Upper lobe of left lung (tissue), 6 donors: ENCODE measurements at places on chromosomes 4 and X. TPM values are rescaled to one million over a fixed set of nuclear protein-coding genes. Genes with fewer than 3 reads are reported as not detected.

DNA sequence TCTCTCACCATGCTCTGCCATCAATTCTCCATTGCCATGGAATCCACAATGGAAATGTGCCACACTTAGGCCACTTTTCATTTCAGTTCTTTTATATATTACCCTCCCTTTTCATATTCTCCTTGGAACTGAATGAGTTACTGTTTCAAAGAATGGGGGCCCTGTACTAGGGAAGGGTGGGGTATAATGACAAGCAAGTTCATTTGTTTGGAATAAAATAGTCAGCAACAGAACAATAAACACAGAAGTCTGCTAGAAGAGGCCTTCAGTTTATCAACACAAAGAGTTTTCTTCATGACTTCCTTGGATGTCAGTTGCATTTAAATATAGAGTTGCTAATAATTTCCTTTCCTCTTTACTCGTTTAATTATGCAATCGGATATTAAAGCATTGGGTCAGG lies 478.3 kb upstream of the FTHL17 start:
- DNase-seq = no peak

DNA sequence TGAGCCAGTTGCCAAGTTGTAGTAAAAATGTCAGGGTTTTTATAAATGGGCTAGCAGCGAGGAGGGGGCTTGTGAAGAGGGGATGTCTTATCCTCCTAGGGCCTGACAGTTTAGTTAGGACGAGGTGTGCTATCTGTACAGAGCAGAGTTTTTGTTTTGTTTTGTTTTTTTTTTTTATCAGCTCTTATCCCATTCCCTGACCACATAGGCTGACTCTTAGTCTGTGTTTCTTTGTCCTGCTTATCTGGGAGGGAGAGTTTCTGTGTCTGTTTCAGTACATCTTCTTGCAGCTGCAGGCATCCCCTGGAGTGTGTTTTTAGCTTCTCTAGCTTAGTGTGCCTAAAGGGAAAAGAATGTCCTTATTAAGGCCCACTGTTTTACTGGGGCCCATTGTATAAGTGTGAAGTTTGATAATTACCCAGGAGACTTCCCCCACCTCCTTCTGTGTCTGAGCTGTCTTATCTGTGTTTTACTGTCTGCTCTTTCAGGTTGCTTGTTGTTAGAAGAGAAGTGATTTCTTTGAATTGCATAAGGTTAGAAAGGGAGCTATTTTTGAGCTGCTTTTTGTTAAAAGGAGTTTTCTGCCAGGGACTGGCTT lies 32.0 kb downstream of the PAGE2 start:
- no peak for DNase-seq

- DNase-seq = no peak
Measured at GRCh38 chrX:15475021-15475420, 18.1 kb downstream of the PIR start.

DNA sequence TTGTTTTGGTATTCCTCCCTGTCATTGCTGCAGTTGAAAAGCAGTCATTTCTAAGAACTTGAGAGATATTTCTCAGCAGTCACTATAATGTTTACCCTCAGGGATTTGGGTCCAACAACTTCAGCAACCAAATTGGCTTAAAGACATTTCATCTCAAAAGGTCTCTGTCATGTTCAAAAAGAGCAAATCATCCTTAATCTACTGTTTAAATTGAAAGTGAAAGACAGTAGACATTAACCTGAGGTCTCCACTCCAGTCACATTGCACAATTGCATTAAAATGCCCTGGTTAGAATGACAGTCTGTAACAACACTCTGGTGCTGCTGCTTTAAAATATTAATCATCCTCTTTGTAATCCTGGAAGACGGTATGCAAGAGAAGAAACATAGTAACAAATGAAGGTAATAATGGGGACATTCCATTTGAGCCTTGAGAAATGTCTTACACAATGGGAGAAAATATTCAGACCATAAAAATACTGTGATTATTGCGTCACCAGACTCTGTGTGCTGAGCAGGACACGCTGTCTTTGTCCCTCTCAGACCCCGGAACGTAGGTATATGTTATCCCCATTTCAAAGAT lies 90.2 kb upstream of the UNC5C start:
- no peak for DNase-seq

DNA sequence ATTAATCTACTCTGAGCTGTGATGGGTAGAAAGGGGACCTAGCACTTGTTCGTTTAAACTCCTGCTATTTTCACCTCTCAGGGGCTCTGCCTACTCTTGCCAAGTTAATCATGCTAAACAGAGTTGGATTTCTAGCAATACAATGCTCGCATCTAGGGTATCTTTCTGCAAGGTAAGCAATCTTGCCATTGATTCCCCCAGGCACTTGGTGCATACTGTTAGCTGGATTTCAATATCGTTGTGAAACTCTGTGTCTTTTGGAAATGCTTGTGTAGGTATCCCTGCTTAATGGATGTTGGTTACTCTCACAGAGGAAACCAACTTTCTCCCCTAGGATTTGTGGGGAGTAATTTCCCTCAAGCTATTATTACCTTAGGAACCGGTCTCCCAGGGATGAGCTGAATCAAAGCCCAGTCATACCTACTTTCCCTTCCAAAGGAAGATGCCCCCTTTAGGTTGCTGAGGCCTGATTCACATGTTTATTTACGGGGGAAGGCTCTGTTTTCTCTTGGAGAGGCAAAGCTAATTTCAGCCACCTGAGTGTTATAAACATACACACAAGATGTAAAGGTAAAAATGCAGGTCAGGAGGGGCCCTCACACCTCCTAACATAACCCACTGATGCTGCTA lies 366.8 kb downstream of the FBXW7 start:
- no peak for DNase-seq

- no peak for DNase-seq
Measured at GRCh38 chrX:18885328-18886004, 98.4 kb downstream of the PHKA2 start.

DNA sequence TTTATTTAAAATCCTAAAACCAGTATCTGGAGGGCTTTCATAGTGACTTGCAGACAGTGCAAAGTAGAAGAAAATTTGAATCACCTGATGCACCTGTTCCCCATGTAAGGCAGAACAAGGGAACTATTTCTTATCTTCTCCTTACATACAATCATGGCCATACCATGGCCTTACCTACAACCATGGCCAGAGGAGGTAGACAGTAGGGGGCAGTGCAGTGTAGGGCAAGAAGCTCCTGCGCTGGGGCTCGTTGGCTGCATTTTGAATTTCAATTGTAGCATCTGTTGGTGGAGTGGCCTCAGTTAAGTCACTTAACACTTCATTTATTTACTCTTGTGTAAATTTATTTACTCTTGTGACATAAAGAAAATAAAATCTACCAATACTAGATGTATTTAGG lies 33.0 kb downstream of the GALNTL6 start:
- DNase-seq = no peak

DNA sequence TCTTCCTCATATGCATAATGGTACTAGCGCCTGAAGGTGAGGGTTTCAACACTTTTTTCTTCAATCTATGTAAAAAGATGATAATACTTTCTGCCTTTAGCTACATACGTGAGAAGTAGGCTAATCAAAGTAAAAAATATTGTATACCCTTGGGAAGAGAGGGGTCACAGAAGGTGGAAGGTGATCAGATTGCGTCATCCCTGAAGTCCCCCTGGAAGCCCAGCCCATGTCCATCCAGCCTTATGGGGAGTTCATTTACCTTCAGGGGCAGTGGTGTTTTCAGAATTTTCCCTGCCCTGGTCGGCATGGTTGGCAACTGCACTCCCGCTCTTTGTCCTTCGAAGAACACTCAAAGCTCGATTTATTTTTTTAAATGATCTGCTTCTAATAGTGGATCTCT lies 84.2 kb downstream of the LNX1 start:
- DNase-seq = no peak

- no peak for DNase-seq
Measured at GRCh38 chr4:184053434-184053833, 148.3 kb downstream of the STOX2 start.

DNA sequence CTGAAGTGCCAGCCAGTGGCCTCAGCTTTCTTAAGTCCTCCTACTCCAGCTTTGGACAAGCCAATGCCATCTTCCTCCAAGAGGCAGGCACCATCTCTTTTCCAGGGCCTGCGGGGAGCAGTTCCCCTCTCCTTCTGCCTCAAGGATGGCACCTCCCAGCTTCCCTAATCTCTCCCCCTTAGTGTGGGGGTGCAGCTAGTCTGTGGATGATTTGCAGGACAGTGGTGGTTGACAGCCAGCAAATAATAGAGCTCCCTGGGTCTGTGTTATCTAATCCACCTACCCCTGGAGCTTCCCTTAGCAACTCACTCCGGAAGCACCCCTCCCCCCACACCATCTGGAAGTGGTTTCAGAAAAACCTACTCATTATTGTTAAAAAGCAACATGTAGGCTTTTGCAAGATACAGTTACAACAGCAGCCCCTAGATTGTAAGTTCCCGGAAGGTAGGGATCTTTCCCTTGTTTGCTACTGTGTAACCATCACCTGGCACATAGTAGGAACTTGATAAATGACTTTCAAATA lies 247.1 kb downstream of the BCOR start:
- no peak for DNase-seq

DNA sequence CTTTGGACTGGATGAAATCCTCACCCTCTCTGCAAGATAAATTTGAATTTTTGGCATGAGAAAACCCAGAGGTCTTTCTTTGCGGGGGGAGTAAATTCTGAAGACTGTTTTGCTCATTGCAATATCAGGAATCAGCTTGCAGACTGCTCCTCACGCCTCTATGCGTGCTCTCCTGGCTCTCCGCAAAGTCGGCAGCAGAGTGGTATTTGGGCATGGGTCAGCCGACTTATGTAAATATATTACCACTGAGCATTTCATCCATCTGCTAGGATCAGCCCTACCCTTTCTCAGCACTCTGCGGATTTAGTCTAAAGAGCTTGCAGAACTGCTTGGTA lies 288.0 kb downstream of the ASMT start:
- no peak for DNase-seq

DNA sequence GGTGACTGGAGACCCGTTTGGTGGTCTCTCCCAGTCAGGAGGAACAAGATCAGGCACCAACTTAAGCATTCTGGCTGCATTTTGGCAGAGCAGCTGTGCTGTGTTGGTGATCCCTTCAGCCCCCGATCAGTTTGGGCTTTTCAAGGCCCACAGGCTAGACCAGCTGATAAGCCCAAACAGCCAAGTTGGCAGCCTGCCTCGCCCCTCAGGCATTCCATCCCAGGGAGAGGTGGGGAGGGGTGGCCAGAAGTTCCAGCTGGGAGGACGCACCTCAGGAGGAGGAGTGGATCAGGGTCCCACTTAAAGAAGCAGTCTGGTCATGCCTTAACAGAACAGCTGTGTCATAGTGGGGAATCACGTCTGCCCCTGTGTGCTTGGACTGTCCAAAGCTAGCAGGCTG lies 105.8 kb downstream of the CHIC1 start:
- no peak for DNase-seq

The LPAR4 gene
- total RNA-seq = not detected

The PLXNB3 gene
- total RNA-seq = 1.6 TPM

The PNCK gene
- total RNA-seq = 5.2 TPM

The FAM184B gene
- 0.29 TPM for total RNA-seq

The NMU gene
- total RNA-seq = not detected

The PHF8 gene
- total RNA-seq = 125 TPM
